CD8-positive, alpha-beta memory T cell (primary cell): ENCODE measurements at places on chromosomes 2 and 18.

GRCh38 chr2:168536925-168537466 lies 80.9 kb downstream of the CERS6 start:
- H3K27ac ChIP-seq = no peak overlapping the region
- H3K36me3 ChIP-seq = no peaks in the 10 kb centered on the region
- DNase-seq = no peak
- H3K4me1 ChIP-seq = no peaks in the 10 kb centered on the region
- H3K4me3 ChIP-seq = no peak overlapping the region
- no peaks in the 10 kb centered on the region for H3K27me3 ChIP-seq

DNA sequence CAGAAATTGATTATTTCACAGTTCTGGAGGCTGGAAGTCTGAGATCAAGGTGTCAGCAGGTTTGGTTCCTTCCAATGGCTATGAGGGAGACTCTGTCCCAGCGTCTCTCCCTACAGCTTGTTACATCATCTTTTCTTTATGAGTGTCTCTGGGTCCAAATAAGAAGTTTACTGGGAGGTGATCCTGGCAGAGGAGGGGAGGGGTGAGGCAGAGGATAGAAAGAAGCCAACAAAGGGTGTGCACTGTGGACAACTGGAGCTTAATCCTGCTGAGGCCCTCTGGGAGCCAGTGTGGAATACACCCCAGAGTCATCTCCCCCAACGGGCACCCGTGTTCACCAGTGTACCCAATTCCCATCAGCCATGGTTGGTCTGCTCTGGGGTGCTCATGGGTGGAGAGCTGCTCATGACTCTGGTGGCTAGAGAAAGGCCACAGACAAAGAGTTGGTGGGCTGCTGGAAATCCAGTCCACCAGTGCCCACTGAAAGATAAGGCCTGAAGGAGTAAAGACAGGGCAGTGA lies 57.5 kb upstream of the CTLA4 start:
- no peak for DNase-seq
- H3K4me3 ChIP-seq = no peak overlapping the region
- H3K27me3 ChIP-seq = no peaks in the 10 kb centered on the region
- H3K4me1 ChIP-seq = peaks cover 32% of the 10 kb centered on the region
- H3K27ac ChIP-seq = no peak overlapping the region

DNA sequence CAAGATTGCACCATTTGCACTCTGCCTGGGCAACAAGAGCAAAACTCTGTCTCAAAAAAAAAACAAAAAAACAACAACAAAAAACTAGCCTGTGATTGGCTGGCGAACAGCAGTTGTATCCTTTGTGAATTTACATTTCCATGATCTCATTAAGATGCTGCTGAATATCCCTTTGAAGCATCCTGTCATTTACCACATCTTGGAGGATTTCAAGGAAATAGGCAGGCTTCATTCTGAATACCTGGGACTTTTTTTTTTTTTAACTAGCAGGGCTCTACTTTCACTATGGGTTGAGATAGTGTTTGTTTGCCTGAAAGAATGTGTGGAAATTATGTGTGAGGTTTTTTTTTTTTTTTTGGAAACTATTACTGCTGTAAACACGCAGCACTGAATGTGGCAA lies 49.6 kb upstream of the RPL31 start:
- H3K4me3 ChIP-seq = no peak overlapping the region
- no peaks in the 10 kb centered on the region for H3K27me3 ChIP-seq
- no peak for DNase-seq

GRCh38 chr2:127829845-127830246 lies 18.9 kb upstream of the WDR33 start:
- peaks cover 22% of the 10 kb centered on the region for H3K4me1 ChIP-seq
- H3K27ac ChIP-seq = no peak overlapping the region
- H3K4me3 ChIP-seq = no peak overlapping the region
- H3K36me3 ChIP-seq = no peaks in the 10 kb centered on the region

DNA sequence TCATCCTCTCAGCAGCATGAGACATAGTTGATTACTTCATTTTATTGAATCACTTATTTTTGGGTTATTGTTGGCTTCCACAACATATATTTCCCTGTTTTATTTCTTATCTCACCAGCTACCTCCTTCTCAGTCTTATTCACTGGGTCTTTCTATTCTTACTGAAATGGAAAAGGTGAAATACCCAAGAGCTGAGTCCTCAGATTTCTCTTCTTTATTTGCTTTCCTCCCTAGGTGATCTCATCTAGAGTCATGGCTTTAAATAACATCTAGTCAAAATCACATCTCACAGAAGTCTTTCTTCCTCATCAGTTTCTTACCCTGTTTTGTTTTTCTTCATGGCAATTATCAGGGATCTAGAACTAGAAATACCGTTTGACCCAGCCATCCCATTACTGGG lies 105.0 kb upstream of the RBBP8 start:
- no peak for DNase-seq
- H3K27me3 ChIP-seq = peaks cover 2% of the 10 kb centered on the region
- no peak overlapping the region for H3K4me3 ChIP-seq
- H3K4me1 ChIP-seq = no peaks in the 10 kb centered on the region
- no peaks in the 10 kb centered on the region for H3K36me3 ChIP-seq

GRCh38 chr2:63614983-63615945 lies 26.5 kb downstream of the MDH1 start:
- H3K4me1 ChIP-seq = no peaks in the 10 kb centered on the region
- H3K36me3 ChIP-seq = no peaks in the 10 kb centered on the region
- H3K4me3 ChIP-seq = no peak overlapping the region
- no peak overlapping the region for H3K27ac ChIP-seq

DNA sequence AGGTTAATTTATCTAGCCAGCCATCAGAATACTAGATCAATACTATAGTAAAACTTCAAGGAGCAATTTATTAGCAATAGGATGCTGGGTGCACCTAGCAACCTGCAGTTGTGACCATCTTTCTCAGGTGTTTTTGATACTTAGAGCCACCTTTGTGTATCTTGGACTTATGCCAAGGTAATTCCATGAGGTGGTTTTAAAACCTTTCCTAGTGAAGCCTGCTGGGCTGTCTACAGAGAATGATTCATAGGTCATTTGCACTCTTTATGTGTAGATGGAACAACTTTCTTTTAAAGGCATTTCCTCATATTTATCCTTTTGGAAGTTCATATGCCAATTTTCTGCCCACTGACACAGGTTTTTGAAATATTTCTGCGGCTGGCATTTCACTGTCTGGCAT lies 1030.1 kb upstream of the POU3F3 start:
- H3K36me3 ChIP-seq = no peaks in the 10 kb centered on the region
- no peaks in the 10 kb centered on the region for H3K27me3 ChIP-seq
- no peak overlapping the region for H3K4me3 ChIP-seq

- H3K4me1 ChIP-seq = no peaks in the 10 kb centered on the region
- H3K27ac ChIP-seq = no peak overlapping the region
- no peak for DNase-seq
Observed at GRCh38 chr2:111656894-111657293, 227.1 kb downstream of the ANAPC1 start.

DNA sequence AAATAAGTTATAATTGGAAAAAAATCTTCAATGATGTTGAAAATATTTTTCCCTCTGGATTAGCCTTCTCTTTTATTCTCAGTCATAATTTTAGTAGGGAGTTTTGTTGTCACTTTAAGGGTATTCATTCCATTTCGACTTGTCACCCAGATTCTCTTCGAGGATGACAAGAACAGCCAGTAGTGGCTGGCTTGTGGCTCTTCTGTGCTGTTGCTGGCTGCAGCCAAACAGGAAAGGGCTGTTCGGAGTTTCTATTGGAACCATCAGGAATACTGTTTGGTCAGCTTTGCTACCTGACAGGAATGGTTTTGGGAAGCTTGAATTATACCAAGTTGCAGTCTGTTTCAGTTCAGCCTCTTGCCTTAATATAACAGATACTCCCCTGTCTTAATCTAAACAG lies 41.6 kb downstream of the MGAT5 start:
- DNase-seq = no peak
- H3K4me3 ChIP-seq = no peak overlapping the region
- H3K27ac ChIP-seq = no peak overlapping the region
- no peaks in the 10 kb centered on the region for H3K27me3 ChIP-seq
- no peaks in the 10 kb centered on the region for H3K36me3 ChIP-seq

DNA sequence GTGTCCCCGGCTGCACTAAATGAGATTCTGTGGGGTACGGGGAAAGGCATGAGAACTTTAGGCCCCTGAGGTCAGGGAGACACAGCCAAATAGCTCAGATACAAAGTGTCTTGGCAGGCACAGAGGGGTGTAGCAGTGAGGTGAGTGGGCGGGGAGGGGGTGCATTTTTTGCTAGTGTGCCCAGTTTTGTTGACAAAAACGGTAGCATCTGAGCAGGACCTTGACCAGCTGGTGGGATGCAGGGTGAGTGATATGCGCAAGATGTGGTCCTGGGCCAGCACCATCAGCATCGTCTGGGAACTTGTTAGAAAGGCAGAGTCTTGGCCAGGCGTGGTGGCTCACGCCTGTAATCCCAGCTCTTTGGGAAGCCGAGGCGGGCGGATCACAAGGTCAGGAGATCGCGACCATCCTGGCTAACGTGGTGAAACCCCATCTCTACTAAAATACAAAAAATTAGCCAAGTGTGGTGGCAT lies 127.3 kb upstream of the LGALSL start:
- no peak overlapping the region for H3K27ac ChIP-seq
- H3K27me3 ChIP-seq = no peaks in the 10 kb centered on the region
- H3K4me3 ChIP-seq = peak overlapping the region; percentile 27
- DNase-seq = no peak

- H3K27ac ChIP-seq = no peak overlapping the region
- H3K27me3 ChIP-seq = no peaks in the 10 kb centered on the region
Observed at GRCh38 chr2:7132753-7133152, 215.5 kb downstream of the RNF144A start.

DNA sequence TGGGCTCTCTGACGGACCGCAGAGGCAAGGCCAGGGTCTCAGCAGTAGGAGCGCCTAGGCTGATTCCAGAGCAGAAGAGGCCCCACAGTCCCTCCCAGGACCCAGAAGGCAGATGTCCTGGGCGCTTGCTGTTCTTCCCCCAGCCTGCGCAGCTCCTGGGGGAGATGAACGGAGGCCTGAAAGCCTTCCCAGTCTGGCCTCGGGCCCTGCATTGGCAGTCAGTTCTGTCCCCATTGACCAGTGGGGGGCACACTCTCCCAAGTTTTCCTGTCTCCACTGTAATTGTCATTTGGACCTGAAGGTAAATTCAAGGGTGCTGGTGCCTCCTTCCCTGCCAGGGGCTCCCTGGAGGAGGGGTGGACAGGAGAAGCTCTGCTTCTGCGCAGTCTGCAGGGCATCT lies 345.7 kb downstream of the CYP26B1 start:
- H3K4me1 ChIP-seq = no peaks in the 10 kb centered on the region
- H3K27me3 ChIP-seq = no peaks in the 10 kb centered on the region
- no peak for DNase-seq
- H3K36me3 ChIP-seq = no peaks in the 10 kb centered on the region
- no peak overlapping the region for H3K4me3 ChIP-seq

DNA sequence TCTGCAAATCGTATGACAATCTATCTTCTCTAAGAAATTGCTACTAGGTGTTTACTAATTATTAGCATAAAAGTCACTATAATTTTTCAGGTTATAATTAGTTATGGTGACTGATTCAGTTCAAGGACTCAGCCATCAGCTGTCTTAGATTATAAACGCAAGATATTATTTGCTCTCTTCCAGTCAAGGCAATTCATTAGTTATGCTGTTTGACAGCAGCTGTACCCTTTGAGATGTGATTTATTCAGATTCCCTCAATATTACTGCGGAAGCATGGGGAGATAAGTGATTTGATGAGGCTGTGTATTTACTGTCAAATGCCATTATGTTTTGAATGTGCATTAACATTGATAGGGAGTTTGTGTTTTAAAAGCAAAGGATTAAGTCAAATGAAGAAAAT lies 558.9 kb upstream of the FSIP2 start:
- H3K4me1 ChIP-seq = no peaks in the 10 kb centered on the region
- H3K4me3 ChIP-seq = no peak overlapping the region
- DNase-seq = no peak
- H3K27me3 ChIP-seq = no peaks in the 10 kb centered on the region

- no peak overlapping the region for H3K27ac ChIP-seq
- no peaks in the 10 kb centered on the region for H3K4me1 ChIP-seq
Observed at GRCh38 chr18:49723648-49724180, 89.6 kb downstream of the ACAA2 start.

- no peaks in the 10 kb centered on the region for H3K36me3 ChIP-seq
- H3K27me3 ChIP-seq = no peaks in the 10 kb centered on the region
- no peak for DNase-seq
- H3K27ac ChIP-seq = no peak overlapping the region
- peaks cover 22% of the 10 kb centered on the region for H3K4me1 ChIP-seq
- no peak overlapping the region for H3K4me3 ChIP-seq
Observed at GRCh38 chr2:159152128-159152778, 134.2 kb downstream of the WDSUB1 start.

- no peak for DNase-seq
- no peaks in the 10 kb centered on the region for H3K36me3 ChIP-seq
- H3K27ac ChIP-seq = no peak overlapping the region
- H3K4me3 ChIP-seq = no peak overlapping the region
Observed at GRCh38 chr18:361100-361732, 93.4 kb upstream of the THOC1 start.

GRCh38 chr2:214192711-214193110 lies 218.1 kb upstream of the VWC2L start:
- H3K27ac ChIP-seq = no peak overlapping the region
- H3K4me1 ChIP-seq = no peaks in the 10 kb centered on the region
- no peaks in the 10 kb centered on the region for H3K27me3 ChIP-seq
- H3K36me3 ChIP-seq = no peaks in the 10 kb centered on the region
- no peak overlapping the region for H3K4me3 ChIP-seq

DNA sequence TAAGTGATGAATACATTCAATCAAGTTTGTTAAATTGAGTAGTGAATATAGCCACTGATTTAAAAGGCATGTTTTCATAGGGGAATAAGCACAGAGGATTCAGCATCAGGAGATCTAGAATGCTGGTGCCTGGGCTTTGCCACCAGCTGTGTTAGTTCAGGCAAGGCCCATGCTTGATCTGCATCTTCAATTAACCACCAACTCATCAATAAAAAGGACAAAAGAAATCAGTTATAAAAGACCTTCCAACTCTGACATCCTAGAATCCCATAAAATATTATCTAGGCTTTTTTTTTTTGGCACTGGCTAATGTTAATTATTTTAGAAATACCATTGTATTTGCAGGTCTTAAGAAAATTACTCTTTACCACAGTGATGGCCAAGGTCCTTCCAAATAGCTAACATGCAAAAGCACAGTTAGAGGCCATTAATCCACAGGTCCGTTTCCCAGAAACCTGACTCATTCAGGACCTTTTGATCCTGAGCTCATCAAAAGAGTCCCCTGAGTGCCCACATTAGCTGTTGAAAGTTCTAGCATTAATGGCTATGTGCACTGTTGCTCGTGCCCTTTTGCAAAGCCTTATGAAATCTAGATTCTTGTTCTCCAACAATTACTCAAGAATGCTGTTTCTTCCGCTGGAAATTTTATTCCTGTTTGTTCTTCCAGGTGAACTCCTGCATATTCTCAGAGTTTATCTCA lies 170.0 kb downstream of the CYRIA start:
- H3K36me3 ChIP-seq = no peaks in the 10 kb centered on the region
- H3K27ac ChIP-seq = no peak overlapping the region

- H3K36me3 ChIP-seq = no peaks in the 10 kb centered on the region
- DNase-seq = no peak
- no peak overlapping the region for H3K27ac ChIP-seq
- no peaks in the 10 kb centered on the region for H3K27me3 ChIP-seq
- H3K4me3 ChIP-seq = no peak overlapping the region
Observed at GRCh38 chr2:117738991-117739839, 75.3 kb upstream of the DDX18 start.

- H3K27ac ChIP-seq = no peak overlapping the region
- DNase-seq = no peak
- H3K4me3 ChIP-seq = no peak overlapping the region
- no peaks in the 10 kb centered on the region for H3K36me3 ChIP-seq
Observed at GRCh38 chr18:13178197-13178596, 40.4 kb upstream of the LDLRAD4 start.

- H3K27ac ChIP-seq = no peak overlapping the region
- H3K4me1 ChIP-seq = no peaks in the 10 kb centered on the region
- no peak for DNase-seq
Observed at GRCh38 chr2:195343942-195344530, 313.0 kb upstream of the SLC39A10 start.
